ENCODE measurements at places on chromosomes 12 and 14.

DNA sequence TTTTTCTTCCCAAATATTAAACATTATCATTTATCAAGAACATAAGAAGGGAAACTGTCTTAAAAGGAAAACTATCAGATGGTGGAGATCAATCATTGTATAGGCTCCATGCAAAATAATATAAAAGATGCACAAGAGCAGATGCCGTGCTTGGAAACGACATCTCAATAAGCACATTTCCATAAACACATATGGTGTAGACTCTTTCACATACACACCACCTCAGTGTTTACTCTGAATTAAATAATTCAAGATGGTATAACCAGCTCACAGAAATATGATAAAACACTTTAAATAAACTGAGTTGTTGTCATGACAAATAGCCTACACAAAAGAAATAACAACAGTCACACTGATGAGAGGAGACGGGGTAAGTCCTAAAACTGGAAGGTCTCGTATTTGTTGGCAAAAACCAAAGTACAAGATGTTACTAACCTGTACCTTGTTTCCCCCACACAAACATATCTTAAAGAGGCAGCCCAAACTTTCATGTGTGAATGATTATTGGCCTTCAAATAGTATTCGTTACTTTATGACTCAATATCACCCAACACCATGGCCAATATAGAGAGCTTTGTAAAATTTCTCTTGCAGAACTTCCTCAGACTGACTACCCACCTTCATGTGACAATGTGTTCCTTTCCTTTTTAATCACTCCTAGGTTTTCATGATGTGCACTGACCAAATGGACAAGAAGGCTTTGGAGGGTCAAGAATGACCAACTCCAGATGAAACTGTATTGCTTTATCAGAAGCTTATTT is 48.6 kb upstream of the TMPO start:
- DNase-seq = no peak

DNA sequence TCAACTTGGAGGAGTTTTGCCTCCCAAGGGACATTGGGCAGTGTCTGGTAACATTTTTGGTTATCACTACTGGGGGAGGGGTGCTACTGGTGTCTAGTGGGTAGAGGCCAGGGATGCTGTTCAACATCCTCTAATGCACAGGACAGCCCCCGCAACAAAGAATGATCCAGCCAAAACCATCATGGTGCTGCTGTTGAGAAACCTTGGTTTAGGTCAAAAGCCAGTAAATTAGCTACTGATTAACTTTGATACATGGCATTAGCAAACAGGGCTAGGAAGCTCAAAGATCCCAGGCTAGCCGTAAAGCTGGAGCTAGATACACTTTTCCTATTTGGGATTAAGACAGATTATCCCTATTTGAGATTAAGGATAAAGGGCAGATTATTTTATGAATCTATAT is 8.8 kb downstream of the ALKBH2 start:
- no peak for DNase-seq

DNA sequence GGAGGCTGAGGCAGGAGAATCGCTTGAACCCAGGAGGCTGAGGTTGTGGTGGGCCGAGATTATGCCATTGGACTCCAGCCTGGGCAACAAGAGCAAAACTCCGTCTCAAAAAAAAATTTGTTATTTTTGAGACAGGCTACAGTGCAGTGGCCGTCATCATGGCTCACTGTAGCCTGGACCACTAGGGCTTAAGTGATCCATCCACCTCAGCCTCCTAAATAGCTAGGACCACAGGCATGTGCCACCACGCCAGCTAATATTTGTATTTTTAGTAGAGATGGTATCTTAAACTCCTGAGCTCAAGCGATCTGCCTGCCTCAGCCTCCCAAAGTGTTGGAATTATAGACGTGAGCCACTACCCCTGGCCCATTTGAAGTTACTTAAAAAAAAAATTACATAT is 966 bp upstream of the PCBP2 start:
- no peak for DNase-seq

GRCh38 chr12:104626069-104626837 is 169.5 kb downstream of the CHST11 start:
- DNase-seq = no peak

DNA sequence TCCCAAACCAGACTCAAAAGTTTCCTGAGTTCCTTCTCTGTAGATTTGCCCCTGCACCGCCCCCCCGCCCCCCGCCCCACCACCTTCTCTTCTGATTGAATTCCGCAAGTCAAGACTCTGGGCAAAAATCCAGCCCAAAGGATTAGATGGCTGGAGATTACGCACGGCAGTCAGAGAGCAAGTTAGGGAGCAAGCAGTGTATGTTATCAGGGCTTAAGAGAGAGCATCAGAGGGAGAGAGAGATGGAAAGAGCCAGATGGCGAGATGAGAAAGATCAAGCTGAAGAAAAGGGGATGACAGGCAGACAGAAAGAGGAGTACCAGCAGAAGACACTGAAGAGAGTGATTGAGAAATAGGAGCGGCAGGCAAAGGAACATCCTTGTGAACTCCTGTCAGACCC is 13.9 kb upstream of the ANKRD33 start:
- no peak for DNase-seq

DNA sequence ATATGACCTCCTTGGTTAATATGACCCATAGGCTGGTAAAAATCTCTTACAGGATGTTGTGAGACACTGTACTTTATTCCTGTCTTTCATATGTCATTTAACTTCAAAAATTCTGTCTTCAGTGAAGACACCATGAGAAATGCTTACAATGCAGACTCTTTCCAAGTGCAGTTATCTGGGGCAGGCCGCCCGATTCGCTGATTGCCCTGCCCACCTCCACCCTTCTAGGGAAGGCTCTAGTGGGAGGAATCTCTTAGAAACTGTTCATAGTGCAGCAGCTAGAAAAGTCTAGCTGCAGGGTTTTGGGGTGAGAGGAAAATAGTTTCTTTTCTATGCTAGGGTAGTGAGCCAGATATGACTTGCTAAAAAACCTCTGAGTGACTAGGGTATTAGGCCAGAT is 15.0 kb upstream of the CIPC start:
- no peak for DNase-seq

DNA sequence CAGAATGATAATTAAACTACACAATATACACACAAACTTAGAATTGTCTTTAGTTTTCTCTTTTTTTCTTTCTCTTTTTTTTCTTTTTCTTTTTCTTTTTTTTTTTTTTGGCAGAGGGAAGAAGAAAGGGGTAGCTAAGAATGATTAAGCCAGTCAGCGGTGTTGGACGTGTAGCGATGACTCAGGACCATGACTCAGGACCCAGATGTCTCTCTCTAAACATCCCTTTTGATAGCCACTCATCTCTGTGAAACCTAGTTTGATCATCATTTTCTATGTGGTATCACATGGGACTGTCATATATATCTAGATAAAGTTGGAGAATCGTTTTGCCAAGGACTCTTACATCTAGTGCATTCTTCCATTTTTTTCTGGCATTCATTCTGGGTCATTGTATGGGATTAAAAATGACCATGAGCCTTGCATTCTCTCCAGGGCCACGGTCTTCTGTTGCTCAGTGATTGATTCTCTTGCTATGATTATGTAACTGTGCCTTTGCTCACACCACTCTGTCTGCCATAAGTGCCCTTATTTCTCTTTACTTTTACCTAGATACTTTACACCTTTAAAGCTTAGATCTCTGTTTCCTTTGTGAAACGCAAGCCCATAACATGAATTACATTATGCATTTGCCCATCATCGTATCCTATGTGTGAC is 26.6 kb upstream of the NRXN3 start:
- no peak for DNase-seq

- DNase-seq = no peak
These were observed 1341.3 kb downstream of the LRFN5 start for GRCh38 chr14:42947991-42948390.

DNA sequence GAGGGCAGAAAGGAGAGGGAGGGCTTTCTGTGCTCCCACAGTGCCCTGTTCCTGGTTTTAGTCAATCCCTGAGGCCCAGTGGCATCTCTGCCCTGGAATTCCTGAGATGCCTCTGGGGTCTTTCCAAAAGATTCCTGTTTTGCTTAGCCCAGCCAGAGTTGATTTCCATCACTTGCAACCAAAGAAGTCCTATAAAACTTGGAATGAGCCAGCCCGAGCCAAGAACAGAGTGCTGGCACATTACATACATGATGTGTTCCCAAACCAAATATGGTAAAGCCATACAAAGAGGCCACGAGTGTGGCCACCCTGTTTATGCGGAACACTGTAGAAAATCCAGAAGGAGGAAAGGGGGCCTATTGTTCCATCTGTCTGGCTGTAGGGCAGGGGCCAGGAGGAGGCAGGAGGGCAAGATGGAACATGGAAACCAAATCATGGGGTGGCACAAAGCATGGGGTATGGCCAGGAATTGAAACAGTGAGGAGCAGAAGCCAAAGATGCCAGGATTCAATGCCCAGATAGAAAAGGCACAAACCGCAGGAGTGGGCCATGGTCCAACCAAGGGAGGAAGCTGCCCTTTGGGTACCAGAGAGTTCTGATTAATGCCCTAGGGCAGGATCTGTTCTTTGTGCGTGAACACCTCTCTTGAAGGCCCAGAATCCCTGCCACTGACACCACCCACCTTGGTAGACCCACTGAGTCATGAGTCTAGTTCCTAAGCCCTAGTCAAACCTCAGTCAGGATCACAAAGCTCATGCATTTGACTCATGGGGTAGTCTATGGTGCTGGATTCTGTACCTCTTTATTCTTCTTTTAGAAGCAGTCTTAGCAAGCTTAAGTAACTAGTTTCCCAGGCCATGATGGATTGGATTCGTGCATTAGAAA is 75.2 kb downstream of the LRRC74A start:
- no peak for DNase-seq

DNA sequence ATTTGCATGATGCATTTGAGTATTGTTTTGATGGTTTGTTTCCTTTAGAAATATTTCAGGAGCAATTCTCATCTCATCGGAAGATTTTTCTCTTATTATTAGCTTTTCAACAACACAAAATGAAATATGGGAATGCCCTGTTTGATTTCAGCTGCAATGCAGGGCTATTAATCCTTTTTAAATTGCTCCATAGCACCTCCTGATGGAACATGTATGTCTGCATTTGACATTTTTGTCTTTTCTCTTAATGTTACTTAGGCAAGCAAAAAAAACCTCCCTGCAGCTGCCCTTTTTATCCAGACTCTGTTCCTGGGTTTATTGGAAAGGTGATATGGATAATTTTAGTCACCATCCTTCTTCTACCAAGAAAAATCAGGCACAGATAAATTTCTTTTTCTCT is 895.8 kb downstream of the RPS29 start:
- no peak for DNase-seq

DNA sequence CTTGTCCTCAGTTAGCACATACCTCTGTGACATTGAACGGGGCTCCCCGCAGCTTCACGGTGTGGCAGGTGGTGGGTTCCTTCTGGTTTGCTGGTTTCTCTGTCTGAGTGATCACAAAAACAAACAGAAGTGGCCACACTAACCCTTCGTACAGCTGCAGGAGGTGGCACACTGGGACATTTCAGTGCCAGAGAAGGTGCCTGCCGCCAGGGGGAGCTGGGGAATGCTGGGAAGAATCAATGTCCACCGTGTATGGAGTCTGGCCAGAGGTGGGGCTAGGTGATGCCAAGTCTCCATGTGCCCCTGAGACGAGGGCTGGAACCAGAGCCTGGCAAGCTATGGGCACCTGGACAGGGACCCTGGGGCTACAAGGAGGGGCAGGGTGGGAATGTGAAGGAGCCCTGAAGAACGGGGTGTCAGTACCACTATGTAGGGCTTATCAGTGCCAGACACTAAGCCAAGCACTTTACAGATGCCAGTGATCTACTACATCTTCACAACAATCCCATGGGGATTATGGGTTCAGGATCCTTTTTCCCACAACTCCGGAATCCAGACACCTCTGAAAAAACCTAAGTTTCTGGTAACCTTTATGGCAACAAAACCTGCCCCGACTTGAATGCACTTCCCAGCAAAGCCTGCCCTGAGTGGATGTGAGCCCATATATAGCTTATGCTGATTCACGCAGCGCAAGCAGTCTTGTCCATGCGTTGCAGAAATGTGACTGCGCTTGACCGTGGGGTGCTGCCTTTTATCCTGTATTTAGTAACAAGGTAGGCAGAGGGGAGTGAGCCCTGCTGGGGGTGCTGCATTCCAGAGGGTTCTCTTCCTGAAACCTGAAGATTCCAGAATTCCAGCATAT is 10.8 kb downstream of the RBM19 start:
- DNase-seq = no peak

GRCh38 chr12:83365317-83365716 is 678.6 kb downstream of the TMTC2 start:
- DNase-seq = no peak

GRCh38 chr14:54040846-54041245 is 84.2 kb upstream of the BMP4 start:
- no peak for DNase-seq
